SJCRH30 (cell line): ENCODE measurements at places on chromosomes 1 and 21.

DNA sequence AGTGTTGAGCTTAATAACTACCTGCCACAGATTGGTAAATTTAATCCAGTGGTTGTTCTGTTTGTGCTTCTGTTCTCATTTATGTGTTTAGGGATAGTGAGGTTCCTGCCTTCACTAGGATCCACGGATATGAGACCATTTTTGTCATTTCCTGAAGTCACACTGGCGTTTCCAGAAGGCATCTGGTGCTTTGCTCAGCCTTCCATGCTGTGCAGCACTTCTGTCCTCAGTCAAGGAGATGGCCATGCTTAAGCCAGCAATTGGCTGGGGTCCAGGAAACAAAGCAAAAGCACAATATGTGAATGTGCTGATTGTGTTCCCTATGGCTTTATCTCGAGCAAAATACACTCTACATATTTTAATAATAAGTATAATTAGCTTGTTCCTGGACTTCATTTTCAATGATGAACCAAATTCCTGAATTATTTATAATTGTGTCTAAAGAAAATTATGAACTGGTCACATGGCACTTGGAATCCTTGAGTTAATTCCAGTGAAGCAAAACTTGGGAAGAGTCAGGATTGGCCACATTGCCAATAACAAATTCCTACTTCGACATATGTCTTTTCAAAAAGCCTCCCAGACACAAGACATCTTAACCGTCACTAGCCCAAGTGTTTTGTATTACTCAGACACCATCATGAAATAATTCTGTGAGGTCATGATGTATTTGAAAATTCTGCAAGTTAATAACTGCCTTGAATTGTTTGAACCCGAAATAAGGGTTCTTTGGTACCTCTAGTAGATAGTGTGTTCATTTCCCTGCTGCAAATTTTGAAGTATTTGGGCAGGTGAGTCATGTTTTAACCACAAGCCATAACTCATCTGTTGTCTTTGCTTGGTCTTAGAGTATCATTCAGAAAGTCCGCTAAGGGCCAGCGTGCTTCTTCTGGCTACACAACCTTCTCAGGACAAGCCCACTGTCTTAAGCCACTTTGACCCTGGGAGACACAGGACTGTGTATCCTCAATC lies 412.4 kb downstream of the DISC1 start:
- DNase-seq: peak; percentile 33

- no peak for DNase-seq
These were observed 51.2 kb upstream of the ADAM30 start for GRCh38 chr1:119947468-119947867.

GRCh38 chr1:189206617-189207016 lies 1271.0 kb downstream of the BRINP3 start:
- DNase-seq: no peak

GRCh38 chr21:32735524-32735923 lies 7.7 kb upstream of the SYNJ1 start:
- no peak for DNase-seq

DNA sequence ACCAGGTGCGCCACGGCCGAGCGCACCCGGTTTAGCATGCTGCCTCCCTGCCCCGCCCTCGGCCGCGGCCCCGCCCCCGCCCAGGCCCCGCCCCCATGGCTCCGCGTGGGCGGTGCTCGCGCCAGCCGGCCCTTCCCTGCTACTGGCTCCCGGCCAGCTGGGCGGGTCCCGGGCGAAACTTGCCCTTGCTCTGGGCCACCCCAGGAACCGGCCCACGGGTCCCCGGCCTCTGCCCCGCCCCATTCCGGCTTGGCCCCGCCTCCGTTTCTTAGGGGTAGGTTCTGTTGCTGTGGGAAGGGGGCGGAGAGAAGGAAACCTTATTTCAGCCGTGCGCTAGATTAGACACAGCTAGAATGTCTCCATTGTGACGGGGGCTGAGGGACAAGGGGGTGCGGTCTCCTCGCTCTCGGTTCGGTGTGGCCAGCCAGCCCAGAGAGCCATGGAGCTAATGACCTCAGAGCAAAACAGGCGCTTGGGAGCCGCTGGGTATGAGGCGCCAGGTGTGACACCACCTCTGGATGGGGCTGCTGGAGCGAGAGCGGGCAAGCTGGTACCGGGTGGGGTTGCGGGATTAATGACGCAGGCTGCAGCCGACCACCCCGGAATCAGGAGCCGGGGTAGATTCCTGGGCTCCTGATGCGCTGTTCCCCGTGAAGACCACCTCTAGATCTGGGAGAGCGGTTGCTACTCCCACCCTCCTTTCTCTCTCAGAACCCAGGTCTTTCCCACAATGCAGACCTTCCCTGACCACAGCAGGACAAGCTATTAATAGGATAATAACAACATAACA lies at the start of gene PPM1J:
PPM1J (minus strand) TSS at position 69 of the 790 bp plus-strand sequence; CDS start at position 38, 31 bp downstream.
- DNase-seq: peak; percentile 93

DNA sequence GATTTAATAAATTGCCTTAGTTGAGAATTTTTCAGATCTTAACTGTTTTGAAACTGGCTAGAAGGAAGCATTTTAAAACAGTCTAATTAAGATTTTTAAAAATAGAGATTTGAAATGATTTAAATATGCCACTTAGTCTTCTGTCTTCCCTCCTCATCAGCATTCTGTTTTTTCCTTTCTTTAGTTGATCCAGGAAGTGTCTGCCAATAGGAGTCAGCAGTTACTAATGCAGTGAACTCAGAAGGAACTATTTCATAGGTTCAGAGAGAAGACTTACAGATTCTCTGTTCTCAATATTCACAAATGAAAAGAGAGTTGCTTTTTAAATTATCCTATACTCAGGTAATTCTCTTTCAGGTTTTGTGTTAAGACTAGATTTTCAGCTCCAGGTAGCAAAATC lies 84.5 kb downstream of the RPS6KC1 start:
- no peak for DNase-seq

GRCh38 chr1:32967888-32968568 lies 3.4 kb upstream of the RNF19B start:
- DNase-seq: no peak

GRCh38 chr21:42113926-42114409 lies 42.9 kb downstream of the UMODL1 start:
- no peak for DNase-seq

DNA sequence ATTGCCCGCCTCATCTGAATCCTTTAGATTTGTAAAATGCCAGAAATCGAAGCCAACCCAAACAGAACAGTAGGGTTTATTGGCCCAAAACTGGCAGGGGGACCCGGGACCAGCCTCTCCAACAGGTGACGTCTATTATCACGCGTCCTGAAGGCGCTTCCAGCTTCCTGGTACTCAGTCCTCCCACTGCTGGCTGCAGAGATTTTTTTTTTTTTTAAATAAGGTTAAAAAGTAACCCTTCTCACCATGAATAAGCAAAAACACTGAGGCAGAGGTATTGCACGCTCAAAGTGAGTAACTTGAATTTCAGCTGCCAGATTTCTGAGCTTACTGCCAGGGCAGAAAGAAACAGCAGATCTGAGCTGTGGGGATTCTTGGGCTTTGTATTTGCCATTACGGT lies 54.4 kb upstream of the GCLM start:
- DNase-seq: no peak

GRCh38 chr1:19454265-19455146 lies 30.8 kb downstream of the CAPZB start:
- DNase-seq: no peak

GRCh38 chr1:94541246-94542087 lies at the start of gene F3:
Gene F3 (minus strand): TSS chr1:94541759. CDS start chr1:94541636, 123 bp downstream.
- peak; percentile 88 for DNase-seq

GRCh38 chr1:97254731-97255463 lies 533.3 kb downstream of the PTBP2 start:
- no peak for DNase-seq

GRCh38 chr1:203422116-203422515 lies 53.5 kb upstream of the PRELP start:
- DNase-seq: no peak

- no peak for DNase-seq
These were observed 338.1 kb downstream of the TGFB2 start for GRCh38 chr1:218683242-218683641.

GRCh38 chr1:201361652-201362504 lies 15.6 kb downstream of the TNNT2 start:
- peak; percentile 78 for DNase-seq

DNA sequence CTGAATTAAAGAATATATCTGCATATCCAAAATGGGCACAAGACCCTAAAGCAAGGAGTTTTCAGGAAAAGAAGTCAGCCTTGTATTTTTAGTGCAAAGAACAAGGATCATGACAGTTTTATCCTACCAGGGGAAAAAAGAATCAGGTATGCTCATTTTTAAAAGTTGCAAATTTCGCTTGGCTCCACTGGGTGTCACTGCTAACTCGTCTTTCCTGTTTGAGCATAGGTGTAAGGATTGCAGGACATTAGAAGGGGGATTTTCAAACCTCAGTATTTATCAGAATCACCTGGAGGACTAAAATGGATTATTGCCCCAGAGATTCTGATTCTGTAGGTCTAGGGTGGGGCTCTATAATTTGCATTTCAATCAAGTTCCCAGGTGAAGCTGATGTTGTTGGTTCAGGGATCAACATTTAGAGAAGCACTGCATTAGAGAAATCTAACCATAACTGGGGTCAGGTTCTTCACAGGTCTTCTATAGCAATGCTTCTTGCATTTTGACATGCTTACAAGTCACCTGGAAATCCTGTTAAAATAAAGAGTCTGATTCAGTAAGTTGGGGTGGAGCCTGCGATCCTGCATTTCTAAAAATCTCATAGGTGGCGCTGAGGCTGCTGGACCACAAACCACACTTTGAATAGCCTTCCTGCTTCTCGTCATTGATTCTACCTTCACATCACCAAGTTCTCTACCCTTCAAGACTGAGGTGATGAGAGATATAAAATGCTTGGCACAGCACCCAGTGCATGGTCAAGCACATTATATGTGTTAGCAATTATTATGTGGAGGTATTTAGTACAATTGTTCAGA lies 39.6 kb downstream of the NUF2 start:
- peak; percentile 37 for DNase-seq

- DNase-seq: no peak
These were observed 45.6 kb downstream of the IRF2BP2 start for GRCh38 chr1:234564035-234565029.

DNA sequence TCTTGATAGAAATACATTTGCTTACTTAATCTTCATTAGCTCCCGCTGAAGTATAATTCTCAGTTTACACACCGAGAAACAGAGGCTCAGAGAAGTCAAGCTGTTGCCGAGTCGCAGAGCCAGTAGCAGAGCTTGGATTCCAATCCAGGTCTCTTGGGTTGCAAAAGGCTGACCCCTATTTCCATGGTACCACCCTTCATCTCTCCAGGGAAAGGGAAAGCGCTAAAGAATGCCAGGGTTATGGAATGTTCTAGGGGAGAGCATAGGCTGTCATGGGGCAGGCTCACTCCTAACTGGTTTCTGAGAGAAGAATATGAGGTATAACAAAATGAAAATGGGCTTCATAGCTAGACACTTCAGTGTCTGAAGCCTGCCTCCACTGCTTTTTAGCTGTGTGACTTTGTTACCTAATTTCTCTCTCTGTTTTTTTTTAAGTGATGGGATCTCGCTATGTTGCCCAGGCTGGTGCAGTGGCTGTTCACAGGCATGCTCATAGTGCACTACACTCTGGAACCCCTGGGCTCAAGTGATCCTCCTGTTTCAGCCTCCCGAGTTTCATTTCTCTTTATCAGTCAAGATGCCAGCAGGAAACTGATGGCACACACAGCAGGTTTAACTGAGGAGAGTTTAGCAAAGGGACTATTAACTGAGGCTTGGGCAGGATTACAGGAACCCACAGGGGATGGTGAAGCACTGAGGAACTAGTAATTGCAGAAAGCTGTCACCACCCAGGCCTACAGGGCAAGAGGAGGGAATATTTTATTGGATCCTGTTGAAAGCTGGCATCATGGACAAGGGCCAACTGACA lies 25.5 kb upstream of the ATF3 start:
- no peak for DNase-seq

- DNase-seq: no peak
These were observed 585.4 kb upstream of the PLXNA2 start for GRCh38 chr1:208829595-208829994.

DNA sequence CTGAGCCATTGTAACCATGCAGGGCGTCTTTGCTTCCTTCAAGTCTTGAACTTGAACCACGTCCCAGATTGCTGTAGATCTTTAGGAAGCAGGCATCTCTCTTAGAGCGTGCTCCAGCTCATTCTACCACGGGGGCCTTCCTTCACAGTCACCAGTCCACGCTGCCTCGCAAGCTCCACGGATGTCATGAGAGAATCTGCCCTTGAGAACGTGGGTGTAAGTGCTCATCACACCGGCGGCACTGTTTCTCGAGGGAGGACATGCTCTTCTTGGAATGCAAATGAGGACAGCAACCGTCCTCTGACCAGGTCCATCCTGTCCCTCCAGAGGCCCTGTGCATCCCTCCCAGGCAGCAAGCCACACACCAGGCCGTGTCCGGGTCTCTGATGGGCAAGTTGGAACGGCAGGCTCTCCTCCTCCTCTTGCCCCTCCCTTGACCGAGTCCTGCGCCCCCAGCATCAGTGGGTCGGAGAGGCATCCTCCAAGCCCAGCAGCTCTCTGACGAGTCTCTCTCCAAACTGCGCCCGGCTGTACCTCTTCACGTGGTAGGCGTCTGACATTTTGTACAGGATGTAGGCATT lies 103.1 kb downstream of the PGBD5 start:
- no peak for DNase-seq

GRCh38 chr1:5385096-5385799 lies 607.0 kb downstream of the NPHP4 start:
- no peak for DNase-seq

GRCh38 chr1:166272155-166272554 lies 105.4 kb upstream of the FAM78B start:
- DNase-seq: no peak
